ENCODE measurements at places on chromosomes 12 and 14.

- DNase-seq = no peak
Observed at GRCh38 chr14:60757567-60758002, 23.0 kb downstream of the MNAT1 start.

DNA sequence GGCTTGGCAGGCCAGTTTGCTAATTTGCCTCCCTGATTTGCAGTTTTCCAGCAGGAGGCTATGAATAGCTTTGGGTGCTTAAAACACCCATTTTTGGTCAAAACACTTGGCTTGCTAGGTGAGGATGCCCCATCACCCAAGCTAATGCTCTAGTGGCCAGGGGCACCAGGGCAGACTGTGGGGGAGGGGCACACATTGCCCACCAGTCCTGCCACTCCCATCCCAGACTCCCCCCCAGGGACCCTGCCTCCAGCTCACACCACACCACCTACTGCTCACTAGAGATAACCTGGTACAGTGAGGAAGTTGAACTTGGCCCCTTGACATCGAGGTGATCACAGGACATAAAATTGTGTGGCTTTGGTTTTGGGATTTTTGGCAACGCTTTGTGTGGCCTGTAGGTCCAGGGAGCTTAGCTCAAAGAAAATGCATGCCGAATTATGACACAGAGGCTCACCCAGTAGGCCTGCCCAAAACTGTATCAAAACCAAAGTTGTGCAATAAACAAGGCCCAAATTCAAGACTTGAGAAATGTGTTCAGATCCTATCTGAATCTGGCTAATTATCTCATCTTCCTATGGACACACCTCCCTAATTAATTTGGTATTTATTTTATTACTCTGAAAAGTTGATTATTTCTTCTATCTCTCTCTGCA, 4.3 kb downstream of the NUAK1 start:
- DNase-seq = no peak

DNA sequence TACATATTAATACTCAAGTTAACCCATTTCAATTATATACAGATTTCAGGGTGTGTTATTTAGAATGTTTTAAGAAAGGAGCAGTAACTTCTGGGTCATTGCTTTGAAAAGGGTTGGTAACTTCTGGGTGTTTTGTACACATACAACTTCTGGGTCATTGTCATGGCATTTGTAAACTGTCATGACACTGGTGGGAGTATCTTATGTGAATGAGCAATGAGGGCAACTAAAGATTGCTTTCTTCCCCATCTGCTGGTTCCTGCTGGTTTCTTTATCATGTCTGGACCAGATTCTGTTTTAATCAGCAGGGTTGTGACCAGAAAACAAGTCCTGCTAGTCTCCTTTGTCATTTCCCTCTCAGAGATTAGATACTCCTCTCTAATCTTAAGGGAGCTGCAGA, 713.3 kb downstream of the LRFN5 start:
- no peak for DNase-seq

GRCh38 chr14:100290607-100291304, 15.5 kb downstream of the SLC25A29 start:
- no peak for DNase-seq

GRCh38 chr12:32988982-32989381, 92.4 kb upstream of the PKP2 start:
- DNase-seq = no peak

- DNase-seq = no peak
Observed at GRCh38 chr14:90388437-90388836, 8.4 kb upstream of the CALM1 start.

GRCh38 chr12:66666481-66666880, 12.4 kb downstream of the GRIP1 start:
- DNase-seq = no peak

DNA sequence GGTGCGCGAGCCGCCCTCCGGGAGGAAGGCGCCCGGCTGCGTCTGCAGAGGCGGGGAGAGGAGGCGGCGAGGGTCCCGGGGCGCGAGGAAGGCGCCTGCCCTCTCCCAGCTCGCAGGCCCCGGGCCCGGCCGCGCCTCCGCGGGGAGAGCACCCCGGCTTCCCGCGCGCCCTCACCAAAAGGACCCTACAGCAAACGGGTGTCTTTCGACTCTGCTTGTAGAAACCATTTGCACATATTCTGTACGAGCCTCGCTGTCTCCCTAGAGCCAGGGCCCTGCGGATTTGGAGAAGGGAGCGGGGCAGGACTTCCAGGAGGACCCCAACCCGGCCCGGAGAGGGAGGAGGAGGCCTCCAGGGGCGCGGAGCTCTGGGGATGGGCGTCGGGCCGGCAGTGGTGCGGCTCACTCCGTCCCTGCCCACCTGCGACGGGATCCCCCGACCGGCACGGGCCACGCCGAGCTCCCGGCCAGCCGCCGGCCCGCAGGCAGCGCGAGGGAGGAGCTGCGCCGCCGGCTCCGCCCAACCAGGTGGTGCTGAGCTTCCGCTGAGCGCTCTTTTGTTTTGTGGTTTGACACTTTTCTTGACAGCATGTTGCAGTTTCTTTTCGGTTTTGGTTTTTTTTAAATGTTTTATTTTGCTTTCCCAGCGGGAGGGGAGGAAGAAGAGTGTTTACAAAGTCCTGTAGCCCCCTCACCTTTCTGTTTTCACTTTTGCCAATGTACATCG, 103.3 kb upstream of the FKBP4 start:
- peak; percentile 47 for DNase-seq

GRCh38 chr12:111431772-111432171, 26.0 kb downstream of the SH2B3 start:
- DNase-seq = no peak

DNA sequence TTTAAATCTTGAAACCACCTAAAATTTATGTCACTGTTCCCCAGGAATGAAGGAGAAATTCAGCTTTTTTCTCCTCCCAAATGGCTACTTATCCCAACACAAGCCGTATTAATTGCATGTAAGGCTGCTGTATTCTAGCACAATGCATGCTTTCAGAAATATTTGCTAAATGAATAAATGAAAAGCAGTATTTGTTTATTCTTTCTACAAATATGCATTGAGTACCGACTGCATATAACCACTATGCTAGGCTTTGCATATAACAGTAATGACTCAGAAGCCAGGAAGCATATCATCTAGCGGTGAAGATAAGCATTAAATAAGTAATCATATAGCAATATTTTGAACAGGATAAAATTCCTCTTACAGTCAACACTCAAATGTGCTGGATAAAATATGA, 5.7 kb upstream of the LRR1 start:
- DNase-seq = no peak

GRCh38 chr12:70049596-70050360, 193.5 kb upstream of the CNOT2 start:
- DNase-seq = no peak

DNA sequence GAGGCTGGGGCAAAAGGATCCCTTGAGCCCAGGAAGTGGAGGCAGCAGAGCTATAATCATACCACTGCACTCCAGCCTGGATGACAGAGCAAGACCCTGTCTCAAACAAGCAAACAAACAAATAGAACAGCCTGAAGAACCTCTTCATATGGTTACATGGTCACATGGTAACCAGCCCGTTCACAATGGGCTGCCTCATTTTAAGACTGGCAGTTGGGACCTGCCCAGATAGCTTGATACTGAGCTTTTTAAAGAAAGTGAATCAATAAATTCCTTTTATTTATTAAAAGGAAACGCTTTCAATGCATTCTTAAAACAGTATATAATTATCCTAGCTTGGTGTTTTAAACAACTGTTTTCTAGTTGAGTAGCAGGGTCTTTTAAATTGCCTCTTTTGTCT, 10.5 kb downstream of the MLXIP start:
- DNase-seq = no peak

- DNase-seq = no peak
Observed at GRCh38 chr14:24156840-24157239, 4.2 kb upstream of the IRF9 start.
